ENCODE measurements at places on chromosomes 16 and 17. TPM values are rescaled to one million over a fixed set of nuclear protein-coding genes. Genes with fewer than 3 reads are reported as not detected.

DNA sequence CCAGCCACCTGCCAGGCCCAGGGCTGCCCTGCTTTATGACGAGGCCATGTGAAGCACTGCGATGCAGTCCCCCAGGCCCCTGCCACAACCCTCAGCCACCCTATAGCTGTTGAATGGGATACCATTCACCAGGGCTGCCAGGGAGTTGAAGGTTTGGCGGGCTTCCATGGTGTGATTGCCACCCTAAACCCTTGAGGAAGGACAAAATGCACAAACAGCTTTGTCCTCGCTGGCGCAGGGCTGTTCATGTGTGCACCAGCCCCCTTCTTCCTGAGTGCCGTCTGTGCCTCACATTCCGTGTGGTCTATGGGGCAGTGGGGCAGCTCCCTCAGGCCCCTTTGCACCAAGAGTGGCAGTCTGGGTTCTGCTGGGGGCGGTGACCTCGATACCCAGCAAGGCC, 25.3 kb downstream of the NARF start:
- DNase-seq, result no peak

GRCh38 chr17:74972107-74972972, at the start of gene HID1:
Gene HID1 (minus strand): TSS chr17:74972759. CDS start chr17:74972656, 103 bp downstream.
- peak; percentile 65 for DNase-seq

DNA sequence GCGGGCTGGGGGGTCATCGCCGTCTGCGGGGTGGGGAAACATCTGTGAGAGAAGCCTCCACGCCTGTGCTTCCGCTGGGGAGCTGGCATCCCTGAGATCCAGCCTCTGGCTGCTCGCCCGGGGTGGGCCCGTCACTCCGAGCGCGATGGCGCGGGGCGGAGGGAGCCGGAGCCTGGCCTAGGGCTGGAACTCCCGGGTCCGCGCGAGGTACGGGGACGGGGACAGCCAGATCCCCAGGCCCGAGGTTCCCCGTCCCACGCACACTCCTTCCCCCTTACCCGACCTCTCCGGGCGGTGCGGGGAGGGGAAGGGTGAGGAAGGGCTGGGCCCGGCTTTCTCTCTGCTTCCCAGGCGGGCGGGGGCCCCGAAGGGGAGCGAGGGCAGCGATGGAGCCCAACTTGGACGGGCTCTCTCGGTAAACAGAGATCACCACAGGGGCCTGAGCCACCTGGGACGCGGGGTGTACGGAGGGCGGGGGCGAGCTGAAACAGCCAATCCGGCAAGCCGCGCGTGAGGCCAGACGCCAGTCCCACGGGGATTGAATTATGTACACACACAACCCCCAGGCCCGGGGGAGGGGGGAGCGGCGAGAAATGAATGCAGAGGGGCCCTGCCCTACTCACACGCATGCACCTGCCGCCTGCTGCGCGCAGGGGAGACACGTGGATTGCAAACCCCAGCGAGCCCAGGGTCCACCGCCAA, at the start of gene SLC16A11:
TSS of gene SLC16A11 (minus strand) at position 596 of the 702 bp plus-strand sequence. CDS start at position 17, 579 bp downstream.
- DNase-seq, result no peak

Gene FLII
- 276 TPM for total RNA-seq

DNA sequence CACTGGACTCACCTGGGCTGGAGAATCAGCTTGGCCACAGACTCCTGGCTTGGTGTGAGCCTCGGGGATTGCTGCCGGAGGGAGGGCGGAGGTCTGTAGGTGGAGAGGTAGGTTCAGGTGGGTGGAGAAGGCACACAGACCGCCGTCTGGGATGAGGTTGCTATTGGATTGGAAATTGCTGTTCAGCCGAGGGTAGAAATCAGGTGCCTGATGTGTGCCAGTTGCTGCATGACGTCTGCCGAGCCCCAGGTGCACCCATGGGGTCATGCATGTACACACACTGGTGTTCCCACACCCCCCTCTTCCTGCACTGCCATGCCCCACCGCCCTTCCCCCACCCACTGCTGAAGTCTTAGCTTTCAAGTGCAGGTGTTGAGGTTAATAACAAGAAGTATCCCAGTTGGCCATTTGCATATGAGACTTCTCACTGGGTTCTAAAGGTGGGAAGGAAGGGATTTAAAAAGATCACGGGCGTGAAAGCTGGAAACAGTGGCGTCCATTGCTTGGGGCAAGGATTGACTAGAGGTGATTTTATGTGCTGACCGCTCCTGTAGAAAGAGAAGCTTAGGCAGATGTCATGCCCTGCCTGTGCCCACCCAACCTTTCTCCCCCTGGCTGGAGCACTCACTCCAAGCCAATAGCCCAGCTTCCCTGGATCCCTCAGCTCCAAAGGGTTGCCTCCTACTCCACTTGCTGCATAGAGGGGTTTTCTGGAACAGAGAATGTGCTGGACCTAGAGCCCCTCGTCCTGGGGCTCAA, 193.6 kb downstream of the CCDC182 start:
- DNase-seq, result no peak

Gene RNF112
- 0.25 TPM for total RNA-seq

Gene OR1A2
- not detected for total RNA-seq

Gene SRL
- not detected for total RNA-seq

DNA sequence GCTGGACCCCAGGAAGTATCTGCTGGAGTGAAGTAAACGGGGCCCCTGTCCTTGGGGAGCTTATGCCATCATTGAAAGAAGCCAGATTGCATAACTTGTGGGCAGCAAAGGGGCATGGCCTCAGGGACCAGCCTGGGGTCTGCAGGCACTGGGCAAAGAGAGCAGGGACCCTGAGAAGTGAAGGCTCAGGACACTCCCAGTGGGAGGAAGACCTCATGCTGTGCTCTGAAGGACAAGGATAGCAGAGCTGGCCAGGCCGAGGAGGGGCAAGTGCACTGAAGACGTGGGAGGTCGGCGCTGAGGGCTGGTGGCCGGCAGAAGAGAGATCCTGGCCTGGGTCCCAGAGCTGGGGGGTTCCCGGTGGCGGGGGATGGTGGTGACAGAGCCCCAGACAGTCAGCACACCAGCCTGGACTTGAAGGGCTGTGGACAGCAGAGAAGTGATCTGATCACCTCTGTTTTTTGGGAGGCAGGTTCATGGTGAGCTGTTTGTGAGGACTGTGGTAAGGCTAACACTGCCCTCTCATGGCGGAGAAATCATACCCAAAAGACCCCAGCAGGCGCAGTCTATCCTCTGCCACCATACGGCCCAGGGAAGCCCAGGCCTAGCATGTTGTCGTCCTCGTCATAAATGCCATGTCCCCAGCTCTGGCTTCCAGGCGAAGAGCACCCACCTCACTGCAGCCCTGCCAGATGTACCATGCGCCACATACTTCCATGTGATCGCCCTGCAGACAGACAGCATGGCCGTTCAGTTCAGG, 7.1 kb upstream of the CNP start:
- no peak for DNase-seq

Gene ZNF200
- total RNA-seq, result 3.2 TPM

DNA sequence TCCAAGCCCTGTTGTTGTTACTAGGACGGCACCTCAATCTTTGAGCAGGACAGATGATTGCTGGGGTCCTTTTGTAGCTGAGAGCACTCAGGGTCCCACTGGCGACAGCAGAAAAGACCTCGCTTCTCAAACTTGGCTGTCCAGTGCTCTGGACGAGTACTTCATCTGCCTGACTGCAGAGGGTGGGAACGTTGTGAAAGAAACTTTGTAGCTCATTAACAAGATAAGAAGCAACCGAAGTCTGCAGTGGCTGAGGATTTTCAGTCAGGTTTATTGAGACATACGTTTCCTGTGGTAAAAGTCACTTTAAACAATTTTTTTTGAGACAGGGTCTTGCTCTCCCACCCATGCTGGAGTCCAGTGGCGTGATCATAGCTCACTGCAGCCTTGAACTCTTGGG, 191.7 kb downstream of the PRKCB start:
- no peak for DNase-seq

- no peak for DNase-seq
These were observed 519.0 kb upstream of the C16orf82 start for GRCh38 chr16:26547681-26548080.

DNA sequence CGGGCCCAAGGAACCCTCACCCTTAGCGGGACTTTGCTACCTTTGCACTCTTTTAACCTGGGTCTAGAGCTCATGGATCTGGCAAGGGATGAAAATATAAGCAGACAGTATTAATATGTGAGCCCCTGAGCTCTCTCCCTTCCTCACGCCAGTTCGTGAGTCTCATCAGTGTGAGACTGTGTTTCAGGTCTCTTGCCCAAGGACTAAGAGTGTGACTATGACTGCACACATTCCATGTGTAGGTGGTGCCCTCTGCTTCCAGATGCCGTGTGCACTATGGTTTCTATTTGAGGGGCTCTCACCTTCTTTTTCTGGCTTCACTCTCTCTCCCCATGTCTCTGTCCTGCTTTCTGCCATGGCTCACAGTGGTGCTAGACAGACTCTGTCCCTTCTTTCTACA, 40.5 kb downstream of the DHRS7B start:
- DNase-seq, result no peak

DNA sequence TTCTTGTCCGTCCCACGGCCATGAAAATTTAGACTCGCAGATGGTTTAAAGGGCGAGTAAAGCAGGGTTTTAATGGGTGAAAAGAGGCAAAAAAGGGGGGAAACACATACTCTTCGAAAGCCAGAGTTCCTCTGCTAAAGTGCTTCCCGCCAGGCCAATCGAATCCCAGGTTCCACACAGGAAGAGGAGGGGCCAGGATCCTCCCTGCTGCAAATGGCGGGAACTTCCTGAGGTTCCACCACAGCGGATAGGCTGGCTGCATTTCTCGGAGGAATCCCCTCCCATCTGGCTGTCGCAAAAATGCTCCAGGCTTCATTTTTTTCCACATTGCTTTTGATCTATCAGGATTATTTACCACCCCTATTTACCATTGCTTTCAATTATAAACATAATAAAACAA, 670.1 kb upstream of the CA10 start:
- DNase-seq, result no peak

DNA sequence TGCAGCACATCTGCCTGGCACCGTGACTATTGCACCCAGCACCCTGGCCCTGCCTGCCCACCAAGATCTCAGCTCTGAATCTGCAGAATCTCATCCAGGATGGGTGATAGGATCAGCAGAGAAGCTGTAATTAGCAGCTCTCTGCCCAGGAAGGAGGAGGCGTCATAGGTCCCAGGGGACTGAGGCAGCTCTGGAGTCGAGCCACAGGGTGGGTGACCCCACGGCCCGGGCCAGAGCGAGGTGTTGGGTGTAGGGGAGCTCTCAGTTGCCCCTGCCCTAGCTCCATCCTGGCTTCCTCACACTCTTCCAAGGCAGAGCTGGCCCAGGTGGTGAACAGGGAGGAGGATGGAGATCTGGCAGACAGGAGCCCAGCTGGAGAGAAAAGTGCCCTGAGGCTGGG, 18.2 kb upstream of the FAM83G start:
- DNase-seq, result no peak

GRCh38 chr17:81234940-81235821, 3.7 kb downstream of the TEPSIN start:
- DNase-seq, result no peak

GRCh38 chr17:65750631-65751115, 189.2 kb upstream of the AXIN2 start:
- peak; percentile 29 for DNase-seq

DNA sequence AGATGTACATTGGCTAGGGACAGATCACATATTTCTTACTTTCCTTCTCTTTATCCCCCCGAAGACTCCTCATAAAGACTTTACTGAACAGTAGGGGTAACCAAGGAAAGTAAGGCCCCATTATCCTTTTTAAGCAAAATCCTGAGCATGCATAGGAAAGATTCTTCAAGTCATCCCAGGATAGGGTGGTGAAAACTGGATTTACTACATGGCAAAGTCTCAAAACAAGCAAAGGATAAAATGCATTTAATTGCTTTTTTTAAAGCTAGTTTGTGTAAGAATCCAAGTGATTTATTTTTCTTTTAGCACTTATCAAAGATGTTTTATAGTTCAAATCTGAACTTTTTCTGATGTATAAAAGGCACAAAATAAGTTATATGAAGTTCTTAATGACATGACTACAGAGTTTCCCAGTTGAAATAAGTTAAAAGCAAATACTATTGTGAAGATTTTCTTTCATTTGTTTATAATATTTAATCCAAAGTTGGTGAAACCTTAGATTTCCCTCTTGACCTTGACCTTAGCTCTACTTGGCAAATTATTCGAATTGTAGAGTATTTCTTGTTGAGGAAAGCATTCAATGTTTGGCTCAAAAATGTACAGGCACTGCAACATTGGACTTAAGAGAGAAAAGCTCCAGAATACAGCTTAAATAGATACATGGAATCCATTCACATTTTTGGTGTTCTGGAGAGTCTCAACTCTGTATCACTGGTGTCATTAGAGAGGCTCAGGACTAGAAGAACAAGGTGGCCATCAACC, 104.3 kb downstream of the ABCA8 start:
- no peak for DNase-seq

GRCh38 chr16:15973421-15973820, 24.0 kb downstream of the ABCC1 start:
- DNase-seq, result no peak

Gene TSPOAP1
- 30.5 TPM for total RNA-seq

Gene SEPHS2
- 18.3 TPM for total RNA-seq

DNA sequence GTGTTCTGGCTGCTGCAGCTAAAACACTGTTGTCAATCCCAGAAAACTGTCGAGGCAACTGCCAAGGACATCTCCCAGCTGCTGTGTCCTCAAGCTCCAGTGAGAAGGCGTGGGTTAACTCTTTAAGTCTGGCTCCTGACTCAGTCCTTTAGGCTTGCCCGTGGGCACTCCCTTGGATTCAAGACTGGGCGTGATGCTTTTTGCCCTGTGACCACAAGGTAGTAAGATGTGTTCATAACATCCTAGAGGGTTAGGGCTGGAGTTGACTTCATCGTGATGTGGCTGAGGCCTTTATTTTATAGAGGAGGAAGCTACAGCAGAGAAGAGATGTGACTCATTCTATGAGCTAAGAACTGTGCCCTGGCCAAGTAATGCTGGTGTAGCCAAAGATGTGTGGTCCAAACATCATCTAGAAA, 50.9 kb upstream of the TEKT3 start:
- DNase-seq, result no peak

- no peak for DNase-seq
These were observed 18.5 kb upstream of the RHOT1 start for GRCh38 chr17:32123782-32124181.

- DNase-seq, result no peak
These were observed 2.2 kb downstream of the RNF213 start for GRCh38 chr17:80262775-80263244.

- no peak for DNase-seq
These were observed 54.4 kb upstream of the ICAM2 start for GRCh38 chr17:64074704-64075426.

DNA sequence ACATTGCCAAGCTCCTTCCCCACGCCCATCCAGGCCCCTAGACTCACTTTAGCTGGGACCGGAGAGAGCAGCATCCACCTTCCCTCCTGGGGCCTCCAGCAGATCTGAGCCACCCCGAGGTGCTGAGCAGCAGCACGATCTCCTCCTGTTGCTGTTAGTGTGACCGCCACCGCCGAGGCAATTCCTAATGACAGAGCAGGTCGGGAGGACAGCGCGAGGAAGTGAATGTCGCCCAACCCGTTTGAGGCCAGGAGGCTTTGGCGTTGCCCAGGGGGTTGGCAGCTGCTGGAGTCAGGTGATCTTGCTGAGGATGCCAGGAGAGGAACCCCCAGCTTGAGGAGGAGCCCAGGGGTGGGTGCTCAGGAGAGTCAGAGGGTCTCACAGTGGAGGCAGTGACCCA, at the start of gene RNF222:
TSS of gene RNF222 (minus strand) at position 192 of the 400 bp plus-strand sequence. CDS start 4,366 bp downstream, outside the sequence.
- no peak for DNase-seq

- no peak for DNase-seq
These were observed 162.6 kb downstream of the SALL1 start for GRCh38 chr16:50988441-50988840.

All from T-helper 17 cell (primary cell).